ENCODE measurements at places on chromosomes 7 and 10.

- no peak for DNase-seq
Observed at GRCh38 chr7:27240015-27240731, 2.4 kb upstream of the EVX1 start.

- peak; percentile 58 for DNase-seq
Observed at GRCh38 chr10:103584216-103585010, 90.9 kb downstream of the NEURL1 start.

- no peak for DNase-seq
Observed at GRCh38 chr10:103932971-103933370, 15.0 kb upstream of the STN1 start.

GRCh38 chr7:32762925-32763293, 128.7 kb downstream of the KBTBD2 start:
- no peak for DNase-seq

GRCh38 chr7:143323653-143324052, 7.7 kb downstream of the CLCN1 start:
- DNase-seq, result no peak

DNA sequence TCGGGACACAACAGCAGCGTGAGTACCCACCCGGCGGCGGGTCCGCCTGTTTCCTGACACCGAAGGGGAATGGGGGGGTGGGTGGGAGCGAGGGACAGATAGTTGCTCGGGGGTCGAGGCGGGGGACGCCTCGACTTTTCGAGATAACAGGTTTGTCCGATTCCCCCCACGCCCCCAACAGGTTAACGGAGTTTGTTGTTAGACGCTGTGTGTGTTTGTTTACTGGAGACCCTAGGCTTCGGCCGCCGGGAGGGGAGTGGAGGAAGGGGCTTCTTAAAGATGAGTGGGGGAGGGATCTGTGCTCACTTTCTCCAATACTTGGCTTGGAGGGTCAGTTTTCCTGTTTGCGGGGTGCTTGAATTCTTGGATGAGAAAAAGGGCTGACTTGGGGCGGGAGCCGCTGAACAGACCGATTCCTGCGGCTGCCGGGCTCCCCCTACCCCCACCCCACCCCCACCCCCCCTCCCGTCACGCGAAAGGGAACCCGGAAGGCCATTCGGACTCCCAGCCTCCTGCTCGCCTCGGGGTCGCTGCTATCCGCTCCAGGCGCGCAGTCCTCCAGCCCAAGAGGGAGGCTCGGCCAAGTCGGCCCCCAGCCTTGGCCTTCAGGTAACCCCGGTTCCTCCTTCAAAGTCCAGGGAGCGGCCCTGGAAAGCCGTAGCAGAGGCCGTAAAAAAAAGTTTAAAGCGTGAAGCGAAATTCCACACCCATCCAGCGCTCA, 1.0 kb downstream of the SORCS3 start:
- DNase-seq, result no peak

DNA sequence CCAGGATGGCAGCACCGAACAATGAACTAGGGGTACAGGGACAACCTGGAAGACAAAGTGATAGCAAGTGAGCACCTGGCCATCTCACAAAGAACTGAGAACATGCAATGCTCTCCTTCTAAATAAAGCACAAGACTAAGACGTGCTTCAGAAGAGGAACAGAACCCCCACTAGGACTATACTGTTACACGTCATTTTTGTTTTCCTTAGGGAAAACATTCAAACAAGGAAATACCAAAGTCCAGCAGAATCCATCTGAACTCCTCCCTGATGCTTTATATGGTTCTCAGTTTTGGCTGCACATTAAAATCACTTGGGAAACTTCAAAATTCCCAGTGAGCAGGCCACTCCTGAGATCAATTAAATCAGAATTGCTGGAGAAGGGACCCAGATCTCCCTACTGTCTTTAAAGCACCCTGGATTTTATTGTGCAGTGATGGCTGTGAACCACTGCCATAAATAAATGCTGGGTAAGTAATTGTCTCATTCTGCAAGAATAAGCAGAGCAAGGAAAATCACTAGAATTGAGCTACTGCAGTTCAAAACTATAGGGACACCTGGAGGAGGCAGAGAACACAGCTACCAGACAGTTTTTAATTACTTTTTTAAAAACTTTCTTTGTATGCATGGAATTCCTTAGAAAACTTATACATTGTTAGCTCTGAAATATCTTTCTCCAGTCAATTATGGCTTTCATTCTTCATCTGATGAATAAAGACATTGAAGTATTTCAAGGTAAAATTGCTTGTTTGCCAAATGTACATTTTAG, 866.5 kb upstream of the GHITM start:
- peak; percentile 23 for DNase-seq

- DNase-seq, result no peak
Observed at GRCh38 chr7:30347226-30348082, 63.1 kb downstream of the ZNRF2 start.

GRCh38 chr10:78492424-78492823, 458.8 kb downstream of the RPS24 start:
- no peak for DNase-seq

- peak; percentile 79 for DNase-seq
Observed at GRCh38 chr10:86868353-86868752, 89.1 kb downstream of the MMRN2 start.

DNA sequence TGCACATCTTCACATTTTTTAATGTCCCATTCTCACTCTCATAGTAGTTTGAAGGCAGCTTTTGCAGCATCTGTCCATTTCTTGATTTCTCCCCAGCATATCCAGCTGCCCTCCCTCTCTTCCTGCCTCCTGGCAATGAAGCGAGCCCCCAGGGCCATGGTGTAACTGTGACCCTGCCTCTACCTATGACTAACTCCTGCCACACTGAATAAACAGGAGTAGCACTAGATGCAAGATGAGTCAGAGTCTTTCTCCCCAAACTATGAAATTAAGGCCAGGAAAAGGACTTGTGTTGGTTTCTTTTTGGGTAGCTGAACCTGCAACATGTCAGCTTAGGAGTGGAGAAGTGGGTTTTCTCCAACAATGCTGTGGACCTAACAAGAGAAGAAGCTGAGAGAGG, 329.0 kb downstream of the RNLS start:
- peak; percentile 79 for DNase-seq

DNA sequence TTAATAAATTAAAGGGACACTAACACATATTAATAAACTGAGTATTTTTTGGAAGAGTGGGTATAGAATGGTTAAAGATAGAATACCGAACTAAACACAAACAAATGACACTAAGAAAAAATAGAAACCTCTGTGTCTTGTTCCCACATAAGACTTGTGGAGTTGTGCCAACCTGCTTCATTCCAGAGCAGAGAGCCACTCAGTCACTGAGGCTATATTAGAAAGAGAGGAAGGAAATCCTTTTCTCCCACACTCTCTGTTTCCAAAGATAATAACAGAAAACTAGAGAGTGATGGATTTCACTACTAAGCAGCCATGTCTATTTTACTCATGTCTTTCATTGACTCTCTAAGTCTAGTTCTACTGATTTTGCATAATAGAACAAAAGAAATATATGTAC, 26.0 kb downstream of the CTNNA3 start:
- no peak for DNase-seq

DNA sequence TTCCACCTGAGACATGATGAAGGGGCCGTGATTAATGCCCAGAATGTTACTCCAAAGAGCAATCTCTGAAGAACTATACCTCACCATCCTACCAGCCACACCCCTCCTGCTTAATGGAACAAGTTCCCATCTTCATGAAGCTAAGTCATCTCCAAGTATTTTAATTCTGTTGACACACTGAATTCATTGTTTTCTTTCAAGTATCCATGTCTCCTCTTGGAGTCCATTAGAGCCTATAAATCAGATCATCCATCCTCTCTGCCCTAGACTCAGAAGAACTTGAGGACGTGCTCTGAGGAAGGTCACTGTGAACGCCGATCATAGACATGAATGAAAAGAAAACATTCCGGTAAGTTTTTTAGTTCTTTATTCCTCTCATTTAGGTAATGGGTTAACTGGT, 126.8 kb downstream of the RSU1 start:
- DNase-seq, result no peak

DNA sequence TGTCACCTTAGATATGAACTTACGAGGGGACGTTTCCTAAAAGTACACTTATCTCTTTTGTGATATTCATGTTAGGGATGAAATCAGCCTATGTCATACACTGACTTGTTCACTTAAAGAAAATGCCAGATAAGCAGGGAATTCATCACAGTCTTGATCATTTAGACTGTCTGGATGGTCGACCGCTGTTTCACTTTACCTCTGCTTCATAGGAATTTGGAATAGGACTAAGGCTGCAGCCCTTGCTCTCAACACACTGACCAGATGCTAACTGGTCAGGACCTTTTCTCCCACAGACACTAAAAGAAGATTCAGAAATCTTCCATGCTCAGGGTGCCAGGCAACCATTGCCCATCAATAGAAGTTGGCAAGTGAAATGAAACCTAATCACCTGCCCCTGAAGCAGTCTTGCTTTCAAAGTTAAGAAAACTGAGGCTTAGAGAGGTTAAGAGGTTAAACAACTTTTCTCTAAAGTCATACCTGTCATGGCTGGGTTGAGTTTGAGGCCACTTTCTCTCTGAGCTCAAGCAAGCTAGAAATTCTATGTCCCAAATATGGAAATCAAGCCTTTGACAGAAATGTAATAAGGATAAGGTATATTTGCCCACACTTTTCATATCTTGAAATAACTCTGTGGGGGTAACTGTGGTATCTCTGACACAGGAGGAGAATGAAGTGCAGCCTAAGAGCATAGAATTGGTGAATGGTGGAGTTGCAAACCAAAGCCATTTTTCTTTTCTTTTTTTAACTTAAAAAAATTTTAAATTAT, 77.1 kb downstream of the MAP3K8 start:
- no peak for DNase-seq

DNA sequence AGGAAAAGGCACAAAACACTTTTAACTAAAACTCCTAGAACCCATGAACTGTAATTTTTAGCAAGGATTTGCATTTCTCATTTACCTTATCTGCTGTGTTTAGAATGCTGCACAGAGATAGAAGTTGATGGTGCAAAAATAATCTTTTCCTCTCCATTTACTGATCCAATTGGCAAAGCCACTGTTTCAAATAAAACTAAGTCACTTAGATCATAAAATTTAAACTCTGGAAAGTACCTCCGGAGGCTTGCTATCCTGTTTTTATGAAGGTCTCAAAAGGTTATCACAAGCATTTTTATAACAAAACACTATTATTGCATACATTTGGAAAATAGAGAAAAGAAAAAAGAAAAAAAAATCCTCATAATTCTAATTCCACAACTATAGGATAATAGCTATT, 7.6 kb downstream of the CPA2 start:
- no peak for DNase-seq

DNA sequence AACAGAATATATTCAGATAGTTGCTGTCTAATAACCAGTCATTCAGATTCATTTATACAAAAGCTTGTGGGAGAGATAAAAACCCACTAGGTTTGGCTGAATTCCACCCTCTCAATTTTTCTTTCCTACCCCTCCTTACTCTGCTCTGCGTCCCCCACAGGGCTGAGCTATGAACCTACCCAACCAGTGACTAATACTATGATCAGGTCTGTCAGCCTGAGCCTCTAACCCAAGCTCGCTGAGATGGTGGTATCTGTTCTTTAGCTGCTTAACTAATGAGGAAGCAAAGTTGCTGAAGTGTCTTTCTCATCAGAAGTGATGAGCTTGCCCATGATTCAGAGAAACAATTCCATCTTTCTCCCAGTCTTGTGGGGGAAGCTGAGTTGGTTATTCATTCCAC, 248.7 kb upstream of the GPR26 start:
- no peak for DNase-seq

- no peak for DNase-seq
Observed at GRCh38 chr7:141128506-141128905, 54.6 kb downstream of the TMEM178B start.

- no peak for DNase-seq
Observed at GRCh38 chr7:80313716-80314115, 179.1 kb downstream of the GNAI1 start.

GRCh38 chr7:52920977-52921376, 114.5 kb upstream of the POM121L12 start:
- DNase-seq, result no peak

DNA sequence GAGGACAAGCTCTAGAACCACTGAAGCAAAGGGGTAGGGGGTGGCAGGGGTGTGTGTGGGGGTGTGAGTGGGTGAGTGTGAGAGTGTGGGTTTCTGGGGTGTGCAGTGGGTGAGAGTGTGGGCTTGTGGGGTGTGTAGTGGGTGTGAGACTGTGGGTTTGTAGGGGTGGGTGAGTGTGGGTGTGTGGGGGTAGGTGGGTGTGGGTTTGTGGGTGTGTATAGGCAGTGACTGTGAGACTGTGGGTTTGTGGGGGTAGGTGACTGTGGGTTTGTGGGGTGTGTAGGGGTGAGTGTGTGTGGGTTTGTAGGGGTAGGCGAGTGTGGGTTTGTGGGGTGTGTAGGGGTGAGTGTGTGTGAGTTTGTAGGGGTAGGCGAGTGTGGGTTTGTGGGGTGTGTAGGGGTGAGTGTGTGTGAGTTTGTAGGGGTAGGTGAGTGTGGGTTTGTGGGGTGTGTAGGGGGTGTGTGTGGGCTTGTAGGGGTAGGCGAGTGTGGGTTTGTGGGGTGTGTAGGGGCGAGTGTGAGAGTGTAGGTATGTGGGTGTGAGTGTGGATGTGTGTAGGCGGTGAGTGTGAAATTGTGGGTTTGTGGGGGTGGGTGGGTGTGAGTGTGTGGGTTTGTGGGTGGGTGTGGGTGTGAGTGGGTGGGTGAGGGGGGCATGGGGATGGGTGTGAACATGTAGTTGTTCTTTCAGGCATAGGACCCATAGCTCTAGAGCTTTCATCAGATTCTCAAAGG, 8.8 kb downstream of the NOS3 start:
- no peak for DNase-seq

- no peak for DNase-seq
Observed at GRCh38 chr10:132967540-132967939, 25.2 kb upstream of the CFAP46 start.

DNA sequence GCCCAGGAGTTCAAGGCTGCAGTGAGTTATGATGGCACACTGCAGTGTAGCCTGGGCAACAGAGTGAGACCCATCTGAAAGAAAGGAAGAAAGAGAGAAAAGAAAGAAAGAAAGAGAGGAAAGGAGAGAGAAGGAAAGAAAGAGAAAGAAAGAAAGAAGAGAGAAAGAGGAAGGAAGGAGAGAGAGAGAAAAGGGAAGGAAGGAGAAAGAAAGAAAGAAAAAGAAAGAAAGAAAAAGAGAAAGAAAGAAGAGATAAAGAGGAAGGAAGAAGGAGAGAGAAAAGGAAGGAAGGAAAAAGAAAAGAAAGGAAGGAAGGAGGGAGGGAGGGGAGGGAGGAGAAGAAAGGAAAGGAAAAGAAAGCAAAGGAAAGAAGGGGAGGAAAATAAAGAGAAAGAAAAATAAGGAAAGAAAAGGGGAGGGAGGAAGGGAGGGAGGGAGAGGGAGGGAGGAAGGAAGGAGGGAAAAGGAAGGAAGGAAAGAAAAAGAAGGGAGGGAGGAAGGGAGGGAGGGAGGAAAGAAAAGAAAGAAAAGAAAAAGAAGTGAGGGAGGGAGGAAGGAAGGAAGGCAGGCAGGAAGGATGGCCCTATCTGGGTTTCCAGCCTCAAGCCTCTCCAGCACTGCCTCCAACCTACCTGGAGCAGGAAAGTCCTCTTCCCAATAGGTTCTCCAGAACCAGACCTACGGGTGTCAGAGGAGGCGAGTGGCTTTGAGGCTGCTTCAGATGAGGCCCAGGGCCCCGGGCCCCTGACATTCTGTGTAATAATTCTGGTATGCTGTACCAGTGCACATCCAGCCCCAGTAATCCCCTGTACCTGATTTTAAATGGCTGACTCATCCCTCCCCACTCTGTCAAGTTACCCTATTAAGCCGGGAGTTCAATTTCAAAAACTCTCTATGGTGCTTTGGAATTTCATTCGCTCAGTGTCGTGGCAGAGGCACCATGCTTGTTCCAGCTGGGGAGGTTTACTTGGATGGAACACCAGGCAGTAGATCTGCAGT, 6.8 kb upstream of the PARD3 start:
- peak; percentile 75 for DNase-seq

Data from fibroblast of skin of right quadriceps (primary cell).